ENCODE measurements at places on chromosomes 11 and 22.

- DNase-seq, result no peak
These were observed 215.5 kb downstream of the TTC28 start for GRCh38 chr22:28464127-28464526.

- no peak for DNase-seq
These were observed 12.5 kb upstream of the MGAT3 start for GRCh38 chr22:39444247-39444800.

DNA sequence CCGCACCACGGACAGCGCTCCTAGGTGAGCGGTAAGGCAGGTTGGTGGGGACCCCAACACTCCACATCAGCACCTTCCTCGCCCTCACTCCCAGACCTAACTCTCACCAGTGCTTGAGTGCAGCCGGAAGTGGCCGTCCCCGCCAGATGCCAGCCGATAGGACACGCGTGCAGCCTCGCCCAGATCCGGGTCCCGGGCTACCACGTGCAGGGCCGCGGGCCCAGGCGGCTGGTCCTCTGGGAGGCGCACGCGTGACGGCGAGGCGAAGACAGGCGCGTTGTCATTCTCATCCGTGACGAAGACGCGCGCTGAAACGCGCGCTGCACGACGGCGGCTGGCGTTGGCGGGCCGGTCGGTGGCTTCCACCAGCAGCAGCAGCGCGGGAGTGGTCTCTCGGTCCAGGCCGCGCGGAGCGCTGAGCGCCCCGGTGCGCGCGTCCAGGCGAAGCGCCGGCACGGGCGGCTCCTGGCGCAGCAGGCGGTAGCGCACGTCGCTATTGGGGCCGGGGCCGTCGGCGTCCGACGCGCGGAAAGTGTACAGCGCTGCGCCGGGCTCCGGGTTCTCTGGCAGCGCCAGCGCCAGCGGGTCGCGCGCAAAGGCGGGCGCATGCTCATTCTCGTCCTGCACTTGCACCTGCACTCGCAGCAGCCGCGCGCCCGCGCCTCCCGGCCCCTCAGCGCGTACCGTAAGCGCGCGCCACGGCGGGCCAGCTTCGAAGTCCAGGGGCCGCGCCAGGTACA, 10.8 kb upstream of the TPP1 start:
- DNase-seq, result no peak

DNA sequence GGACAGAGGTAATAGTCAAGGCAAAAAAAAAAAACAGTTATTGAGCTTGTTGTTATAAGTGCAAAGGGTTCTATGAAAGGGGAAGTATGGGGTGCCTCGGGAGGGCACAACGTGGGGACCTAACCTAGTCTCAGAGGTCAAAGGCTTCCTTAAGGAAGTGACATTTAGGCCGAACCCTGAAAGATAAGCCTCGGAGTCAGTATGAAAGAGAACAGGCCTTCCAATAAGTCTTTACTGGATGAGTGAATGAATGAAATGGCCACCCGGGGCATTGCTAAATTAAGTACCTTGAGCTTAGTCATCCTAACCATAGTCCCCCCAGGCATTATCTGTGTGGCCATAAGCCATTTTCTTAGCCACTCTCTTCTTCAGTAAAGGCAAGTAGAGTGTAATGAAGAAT, 19.7 kb downstream of the FLI1 start:
- DNase-seq, result no peak

DNA sequence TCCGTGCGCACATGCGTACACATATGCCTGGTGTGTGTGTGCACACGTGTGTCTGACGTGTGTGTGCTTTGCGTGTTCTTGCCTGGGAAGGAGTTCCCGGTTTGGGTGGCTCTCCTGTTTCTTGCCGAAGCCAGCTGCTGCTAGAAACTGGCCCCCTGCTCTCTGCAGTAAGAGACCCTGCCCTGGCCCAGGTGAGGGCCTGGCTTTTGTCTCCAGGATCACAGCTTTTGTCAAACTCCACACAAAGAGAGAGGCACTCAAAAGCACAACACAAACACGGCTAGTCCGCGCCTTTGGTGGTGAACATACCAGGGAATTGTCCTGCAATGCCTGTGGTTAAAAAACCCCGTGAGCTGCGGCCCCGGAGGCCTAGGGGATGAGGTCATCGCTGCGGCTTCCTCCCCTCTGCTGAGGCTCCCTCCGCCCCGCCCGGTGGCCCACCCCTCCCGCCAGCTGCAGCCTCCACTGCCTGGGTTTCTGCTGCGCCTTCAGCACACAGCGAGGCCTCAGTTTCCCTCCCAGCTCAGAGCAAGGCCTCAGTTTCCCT, 88.9 kb downstream of the KCNQ1 start:
- DNase-seq, result peak; percentile 12

- no peak for DNase-seq
These were observed 59.6 kb downstream of the MAPK1 start for GRCh38 chr22:21807544-21808529.

DNA sequence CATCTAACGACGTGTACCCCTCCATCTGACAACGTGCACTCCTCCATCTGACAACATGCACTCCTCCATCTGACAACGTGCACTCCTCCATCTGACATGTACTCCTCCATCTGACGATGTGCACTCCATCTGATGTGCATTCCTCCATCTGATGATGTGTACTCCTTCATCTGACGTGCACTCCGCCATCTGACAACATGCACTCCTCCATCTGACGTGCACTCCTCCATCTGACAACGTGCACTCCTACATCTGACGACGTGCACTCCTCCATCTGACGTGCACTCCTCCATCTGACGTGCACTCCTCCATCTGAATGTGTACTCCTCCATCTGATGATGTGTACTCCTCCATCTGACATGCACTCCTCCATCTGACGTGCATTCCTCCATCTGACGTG, 8.0 kb upstream of the IL17REL start:
- DNase-seq, result no peak

GRCh38 chr11:123318623-123319022, 111.4 kb upstream of the GRAMD1B start:
- DNase-seq, result no peak

DNA sequence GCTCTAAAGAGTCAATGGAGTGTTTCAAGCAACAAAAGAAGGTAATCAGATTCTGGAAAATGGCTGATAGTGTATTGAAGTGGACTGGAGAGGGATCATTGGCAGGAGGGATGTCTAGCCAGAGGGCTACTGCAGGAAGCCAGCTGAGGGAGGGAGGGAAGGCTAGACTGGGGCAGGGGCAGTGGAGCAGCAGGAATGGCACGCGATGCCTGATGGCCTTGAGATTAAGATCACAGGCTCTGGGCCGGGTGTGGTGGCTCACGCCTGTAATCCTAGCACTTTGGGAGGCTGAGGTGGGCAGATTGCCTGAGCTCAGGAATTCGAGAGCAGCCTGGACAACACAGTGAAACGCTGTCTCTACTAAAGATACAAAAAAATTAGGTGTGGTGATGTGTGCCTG, 47.5 kb upstream of the PRDM11 start:
- no peak for DNase-seq

- DNase-seq, result no peak
These were observed 103.4 kb upstream of the OLFML1 start for GRCh38 chr11:7381937-7382336.

GRCh38 chr11:84526250-84526649, 1100.9 kb downstream of the DLG2 start:
- DNase-seq, result no peak

DNA sequence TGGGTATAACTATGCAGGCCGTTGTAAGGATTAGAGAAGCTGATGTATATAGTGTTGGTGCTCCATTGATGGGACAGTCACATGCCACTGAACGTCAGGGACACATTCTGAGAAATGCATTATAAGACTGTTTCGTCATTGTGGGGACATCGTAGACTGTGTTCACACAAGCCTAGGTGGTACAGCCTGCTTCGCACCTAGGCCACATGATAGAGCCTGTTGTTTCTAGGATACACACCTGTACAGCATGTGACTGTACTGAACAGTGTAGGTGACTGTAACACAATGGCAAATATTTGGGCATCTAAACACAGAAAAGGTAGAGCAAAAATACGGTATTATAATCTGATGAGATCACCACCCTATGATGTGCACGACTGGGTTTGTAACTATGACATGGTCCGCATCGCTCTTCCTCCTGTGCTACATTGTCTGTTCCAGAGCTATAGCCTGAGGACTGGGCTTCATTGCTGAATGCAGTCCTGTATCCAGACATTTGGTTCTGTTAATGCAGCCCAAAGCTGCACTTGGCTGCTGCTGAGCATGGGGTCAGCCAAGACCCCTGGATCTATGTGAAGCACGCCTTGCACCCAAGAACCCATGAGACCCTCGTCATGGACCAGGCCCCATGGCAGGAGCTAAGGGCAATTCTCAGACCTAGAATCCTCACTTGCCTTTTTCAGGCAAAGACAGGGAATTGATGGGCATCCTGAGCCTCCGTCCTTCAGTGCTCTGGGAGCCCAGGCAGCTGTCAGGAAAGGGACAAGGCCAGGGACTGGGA, 51.1 kb upstream of the THY1 start:
- DNase-seq, result no peak

DNA sequence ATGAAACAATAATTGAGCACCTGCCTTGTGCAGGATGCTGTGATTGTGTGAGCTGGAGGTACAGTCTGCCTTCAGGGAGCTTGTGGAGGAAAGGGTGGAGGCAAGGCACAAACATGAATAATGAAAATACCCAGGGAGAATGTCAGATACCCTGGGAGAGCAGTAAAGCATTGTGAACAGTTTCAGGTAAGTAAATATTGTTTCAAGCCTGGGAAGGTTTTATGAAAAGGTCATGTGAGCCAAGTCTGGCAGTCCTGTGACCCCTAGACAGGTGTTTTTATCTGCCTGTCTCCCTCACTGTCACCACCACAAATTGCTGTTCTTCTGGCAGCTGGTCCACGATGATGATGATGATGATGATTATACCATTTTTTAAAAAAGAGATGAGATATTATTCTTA, 32.0 kb downstream of the SPECC1L start:
- no peak for DNase-seq

DNA sequence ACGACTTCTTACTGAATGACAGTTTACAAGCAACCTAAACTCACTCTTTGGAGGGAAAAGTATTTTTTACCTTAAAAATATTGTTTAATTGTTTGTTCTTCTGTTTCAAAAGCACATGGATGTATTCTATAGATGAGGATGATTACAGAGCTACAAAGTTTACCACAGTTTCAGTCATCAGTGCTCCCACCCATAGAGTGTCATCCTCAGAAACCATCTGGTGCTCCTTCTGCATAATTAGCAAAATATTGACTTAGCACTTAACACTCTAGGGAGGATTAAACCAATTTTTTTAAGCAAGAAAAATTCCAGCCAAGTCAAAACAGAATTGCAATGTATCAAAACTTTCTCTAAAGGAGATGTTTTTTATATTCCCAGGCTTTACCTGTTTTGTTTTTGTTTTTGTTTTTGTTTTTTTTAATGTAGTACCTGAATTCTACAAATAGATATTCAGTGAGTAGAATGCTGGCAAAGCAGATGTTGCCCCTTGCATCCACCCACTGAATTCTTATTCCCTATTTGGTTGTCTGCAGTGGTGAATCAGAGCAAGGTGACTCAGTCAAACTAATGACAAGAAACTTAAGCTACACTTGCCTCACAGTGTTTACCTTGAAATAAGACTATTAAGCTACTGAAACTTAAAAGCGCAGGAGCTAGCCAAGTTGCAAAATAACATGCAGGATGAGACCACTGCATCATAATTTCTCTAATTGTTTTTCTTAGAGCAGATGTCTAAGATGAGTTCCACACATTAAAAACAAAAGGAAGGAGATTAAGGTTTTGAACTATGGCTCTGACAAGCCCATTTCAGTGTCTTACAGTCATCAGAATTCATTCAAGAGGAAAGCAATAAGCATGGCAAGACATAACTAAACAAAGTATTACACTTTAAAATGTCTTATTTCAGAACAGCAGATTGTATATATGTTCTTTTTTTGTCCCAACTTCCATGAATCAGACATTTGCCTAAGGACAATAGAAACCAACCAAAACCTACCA, 155.1 kb upstream of the SOX6 start:
- DNase-seq, result no peak

DNA sequence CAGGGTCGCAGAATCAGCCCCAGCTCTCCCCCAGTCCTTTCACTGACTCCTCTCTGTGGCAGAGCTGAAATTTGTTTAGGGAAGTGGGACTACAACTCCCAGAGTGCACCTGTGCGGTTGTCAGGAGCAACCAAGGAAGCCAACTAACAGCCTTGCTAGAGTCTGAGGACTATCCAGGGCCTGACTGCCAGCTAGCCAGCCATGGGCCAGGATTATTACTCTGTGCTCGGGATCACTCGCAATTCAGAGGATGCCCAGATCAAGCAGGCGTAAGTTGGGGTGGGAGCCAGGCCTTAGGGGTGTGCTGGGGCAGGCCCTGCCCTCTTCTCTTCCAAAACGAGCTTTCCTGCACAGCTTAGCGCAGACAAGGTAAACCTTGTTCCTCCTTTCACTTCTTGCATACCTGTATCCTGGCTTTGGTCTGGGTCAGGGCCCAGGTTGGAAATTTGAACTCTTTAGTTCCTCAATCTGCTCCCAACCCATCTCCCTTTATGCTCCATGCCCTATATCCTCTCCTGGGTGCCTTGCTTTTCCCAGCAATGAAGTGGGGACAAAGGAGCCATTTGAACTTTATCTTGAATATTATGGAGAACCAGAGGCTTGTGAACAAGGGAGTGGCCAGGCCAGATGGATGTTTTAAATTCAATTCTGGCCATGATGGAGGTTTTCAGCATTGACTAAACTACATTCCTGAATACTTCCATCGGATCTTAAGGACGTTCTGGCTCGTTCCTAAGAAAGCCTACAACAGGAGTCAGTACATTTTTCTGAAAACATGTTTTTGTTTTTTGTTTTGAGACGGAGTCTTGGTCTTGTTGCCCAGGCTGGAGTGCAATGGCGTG, at the start of gene DNAJB13:
TSS of gene DNAJB13 (plus strand) at position 158 of the 842 bp plus-strand sequence. CDS start at position 202, 44 bp downstream.
- DNase-seq, result no peak

DNA sequence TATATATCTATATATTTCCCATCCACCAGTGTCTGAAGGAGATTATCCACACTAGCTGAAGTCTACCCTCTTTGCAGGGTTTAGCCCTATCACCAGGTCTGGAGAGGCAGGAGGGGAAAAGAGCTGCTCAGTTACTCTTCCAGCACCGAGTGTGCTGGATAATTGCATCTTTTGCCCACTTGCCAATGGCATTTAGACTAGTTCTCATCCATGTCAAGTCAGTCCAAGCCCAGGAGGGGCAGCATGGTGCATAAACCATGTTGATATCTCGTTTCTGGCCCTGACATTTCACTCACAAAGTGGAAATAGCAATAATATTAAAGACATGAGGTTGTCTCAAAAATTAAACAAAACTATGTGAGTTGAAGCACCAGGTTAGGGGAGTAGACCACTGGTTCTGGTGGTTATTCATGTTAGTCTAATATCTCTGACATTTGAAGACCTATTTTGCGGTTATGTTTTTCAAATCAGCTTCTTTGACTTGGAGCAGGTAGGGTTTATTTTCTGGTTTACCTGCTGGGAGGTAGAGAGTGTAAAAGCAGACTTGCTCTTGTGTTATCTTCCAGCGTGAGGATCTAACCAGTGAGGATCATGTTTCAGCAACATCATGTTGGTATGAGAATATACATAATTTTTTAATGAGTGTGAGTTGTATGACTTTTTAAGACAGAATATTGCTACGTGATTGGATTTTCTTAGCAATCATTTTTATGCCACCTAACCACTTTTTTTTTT, 273.2 kb upstream of the KIRREL3 start:
- no peak for DNase-seq
